ENCODE measurements at places on chromosomes 7 and 10.

- DNase-seq: no peak
These were observed 39.7 kb upstream of the GPR141 start for GRCh38 chr7:37643876-37644275.

DNA sequence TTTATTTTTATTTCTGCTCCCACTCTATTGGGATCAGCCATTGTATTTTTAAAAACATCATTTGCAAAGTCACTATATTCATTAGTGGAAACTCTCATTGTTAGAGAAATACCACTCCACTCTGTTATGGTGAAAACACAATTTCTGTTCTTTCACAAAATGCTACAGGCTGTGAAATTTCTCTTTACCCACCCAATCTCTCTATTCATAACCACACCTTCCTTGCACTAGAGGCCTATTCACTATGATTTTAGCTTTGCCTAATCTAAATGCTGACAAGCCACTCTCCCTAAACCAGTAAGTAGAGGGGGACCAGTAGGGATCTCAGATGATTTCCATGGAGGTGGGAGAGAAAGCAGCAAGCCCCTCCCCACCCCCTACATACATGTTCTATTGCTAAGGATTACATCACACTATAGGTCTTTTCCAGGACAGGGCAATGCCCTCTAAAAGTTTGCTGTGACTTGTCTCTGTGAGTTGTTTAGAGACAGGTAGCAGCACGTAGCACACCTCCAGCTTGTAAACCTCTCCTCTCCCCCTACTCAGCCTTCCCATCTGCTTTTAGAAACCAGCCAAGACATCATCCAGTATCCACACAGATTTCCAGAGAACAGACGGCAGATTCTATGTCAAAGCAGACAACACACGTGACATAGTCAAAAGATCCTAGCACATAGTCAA is 58.3 kb upstream of the PPP1R3C start:
- no peak for DNase-seq

GRCh38 chr7:126755381-126755780 is 497.4 kb downstream of the GRM8 start:
- DNase-seq: no peak

DNA sequence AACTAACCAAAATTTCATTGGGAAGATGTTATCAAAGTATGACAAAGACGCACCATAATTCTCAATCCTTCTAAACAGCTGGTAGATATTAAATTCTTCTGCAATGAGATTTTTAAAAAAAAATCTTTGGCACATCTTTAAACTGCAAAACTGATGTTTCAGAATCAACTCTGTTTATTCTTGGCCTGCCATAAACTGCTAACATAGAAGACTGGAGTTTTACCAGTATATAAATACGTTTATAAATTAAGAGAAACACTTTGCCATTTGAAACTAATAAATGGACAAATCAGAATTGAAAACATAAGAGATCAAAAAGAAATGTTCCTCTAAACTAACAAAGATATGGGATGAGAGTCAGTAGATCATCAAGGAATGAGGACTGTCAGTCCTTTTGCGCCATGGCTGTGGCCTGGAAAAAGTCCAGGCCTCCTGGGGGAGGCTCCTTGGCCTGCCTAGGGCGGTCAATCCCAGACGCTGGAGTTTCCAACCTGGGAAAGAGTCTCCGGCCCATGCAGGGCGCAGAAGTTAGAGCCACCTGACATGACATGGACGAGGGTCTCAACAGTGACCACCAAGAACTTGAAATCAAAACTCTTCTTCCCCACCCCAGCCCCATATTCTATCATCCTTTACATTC is 34.2 kb upstream of the NEBL start:
- DNase-seq: no peak

DNA sequence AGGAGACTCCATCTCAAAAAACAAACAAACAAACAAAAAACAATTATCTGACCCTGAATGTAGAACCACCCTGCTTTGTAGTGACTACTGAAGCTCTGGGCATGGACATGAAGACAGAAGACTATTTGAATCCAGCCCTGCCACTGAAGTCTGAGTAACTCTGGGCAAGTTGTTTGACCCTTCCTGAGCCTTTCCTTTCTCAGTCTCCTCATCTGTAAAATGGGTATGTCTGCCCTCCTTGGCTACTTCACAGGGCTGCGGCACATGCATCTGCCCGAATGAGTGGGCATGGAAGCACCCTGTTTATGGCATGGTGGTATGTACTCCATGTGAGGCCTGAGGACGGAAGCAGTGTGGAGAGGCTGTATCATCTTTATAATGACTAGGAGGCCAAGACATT is 22.2 kb upstream of the MALSU1 start:
- DNase-seq: no peak
